ENCODE measurements at places on chromosomes 4 and X. TPM values are rescaled to one million over a fixed set of nuclear protein-coding genes. Genes with fewer than 3 reads are reported as not detected.

The GAGE2A gene
- total RNA-seq, result 28.8 TPM

The KIAA1210 gene
- 245 TPM for total RNA-seq

The GPR34 gene
- total RNA-seq, result 1.0 TPM

- peak; percentile 50 for DNase-seq
Measured at GRCh38 chrX:136907621-136908020, 27.1 kb upstream of the RBMX start.

DNA sequence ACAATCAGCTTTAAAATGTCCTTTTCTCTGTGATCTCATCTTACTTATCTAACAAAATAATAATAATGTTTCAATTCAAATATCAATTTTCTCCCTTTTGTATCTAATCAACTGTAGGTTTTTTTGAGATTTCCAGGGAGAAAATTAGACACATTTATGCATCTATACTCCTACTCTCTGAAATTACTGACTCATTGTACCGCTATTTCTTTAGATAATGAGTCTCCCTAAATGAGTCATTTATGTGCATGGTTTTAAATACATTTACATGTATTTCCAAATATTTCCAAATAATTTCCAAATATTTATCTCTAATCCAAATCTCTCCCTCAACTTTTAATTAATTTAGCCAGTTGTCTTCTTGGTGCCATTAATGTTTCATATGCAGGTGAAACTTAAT is 621.0 kb downstream of the TECRL start:
- DNase-seq, result no peak

- DNase-seq, result no peak
Measured at GRCh38 chrX:22373094-22373493, 100.4 kb downstream of the CBLL2 start.

Data from testis (tissue), 5 donors.